ENCODE measurements at places on chromosomes 5 and 9.

DNA sequence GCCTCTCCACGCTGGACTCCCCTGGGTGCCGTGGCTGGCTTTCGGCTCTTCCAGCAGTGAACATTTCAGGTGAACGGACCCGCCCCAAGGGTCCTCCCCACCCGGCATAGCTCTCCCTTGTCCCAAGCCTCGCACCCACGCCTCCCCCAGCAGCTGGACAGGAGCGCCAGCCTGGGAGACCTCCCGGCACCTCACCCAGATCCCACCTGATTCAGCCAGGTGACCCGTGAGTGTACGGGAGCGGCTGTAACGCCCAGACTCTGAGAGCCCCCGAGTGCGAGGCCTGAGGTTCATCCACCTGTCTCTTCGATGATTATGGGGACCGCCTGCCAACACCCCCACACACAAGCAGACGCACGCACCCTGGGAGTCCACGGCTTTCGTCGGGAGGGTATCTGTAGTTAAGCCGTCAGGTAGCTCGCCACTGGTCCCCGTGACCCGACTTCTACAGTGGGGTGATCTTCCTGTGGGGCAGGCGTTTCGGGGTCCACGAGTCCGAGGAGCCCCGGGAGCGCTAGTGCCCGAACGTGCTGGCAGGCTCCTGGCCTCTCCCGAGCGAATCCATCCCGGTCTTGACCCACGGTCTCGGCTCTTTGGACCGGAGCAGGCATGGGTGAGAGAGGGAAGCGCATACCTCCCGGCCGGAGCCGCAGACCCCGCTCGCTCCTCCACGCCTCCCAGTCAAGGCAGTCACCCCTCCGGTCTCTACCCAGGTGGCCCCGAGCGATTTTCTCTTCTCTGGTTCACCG is 14.9 kb downstream of the TRIM7 start:
- no peak for DNase-seq

DNA sequence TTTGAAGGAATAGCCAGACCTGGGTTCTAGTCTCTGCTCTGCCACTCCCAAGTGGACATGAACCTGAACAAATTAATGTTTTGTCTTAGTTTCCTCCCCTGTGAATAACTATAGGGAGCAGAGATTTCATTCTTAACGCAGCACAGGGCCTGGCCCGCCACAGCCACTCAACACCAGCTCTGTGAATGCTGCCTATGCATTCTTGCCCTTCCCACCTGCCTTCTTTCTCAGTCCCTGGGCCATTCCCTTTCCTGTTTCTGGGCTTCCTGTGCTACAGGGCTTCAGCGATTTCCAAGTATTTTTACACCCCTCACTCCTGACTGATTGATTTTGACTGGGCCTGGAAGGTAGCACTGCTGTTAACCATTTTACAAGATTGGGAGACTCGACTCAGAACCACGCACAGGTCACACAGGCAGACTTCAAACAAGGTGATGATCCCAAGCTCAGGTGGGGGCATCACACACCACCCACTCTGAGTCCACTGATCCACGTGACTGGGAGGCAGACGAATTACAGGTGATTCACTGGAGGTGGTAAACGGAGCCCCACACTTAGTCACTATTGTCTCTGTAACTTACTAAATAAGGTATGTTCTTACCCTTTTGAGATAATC is 21.4 kb downstream of the PTPN3 start:
- peak; percentile 82 for DNase-seq

DNA sequence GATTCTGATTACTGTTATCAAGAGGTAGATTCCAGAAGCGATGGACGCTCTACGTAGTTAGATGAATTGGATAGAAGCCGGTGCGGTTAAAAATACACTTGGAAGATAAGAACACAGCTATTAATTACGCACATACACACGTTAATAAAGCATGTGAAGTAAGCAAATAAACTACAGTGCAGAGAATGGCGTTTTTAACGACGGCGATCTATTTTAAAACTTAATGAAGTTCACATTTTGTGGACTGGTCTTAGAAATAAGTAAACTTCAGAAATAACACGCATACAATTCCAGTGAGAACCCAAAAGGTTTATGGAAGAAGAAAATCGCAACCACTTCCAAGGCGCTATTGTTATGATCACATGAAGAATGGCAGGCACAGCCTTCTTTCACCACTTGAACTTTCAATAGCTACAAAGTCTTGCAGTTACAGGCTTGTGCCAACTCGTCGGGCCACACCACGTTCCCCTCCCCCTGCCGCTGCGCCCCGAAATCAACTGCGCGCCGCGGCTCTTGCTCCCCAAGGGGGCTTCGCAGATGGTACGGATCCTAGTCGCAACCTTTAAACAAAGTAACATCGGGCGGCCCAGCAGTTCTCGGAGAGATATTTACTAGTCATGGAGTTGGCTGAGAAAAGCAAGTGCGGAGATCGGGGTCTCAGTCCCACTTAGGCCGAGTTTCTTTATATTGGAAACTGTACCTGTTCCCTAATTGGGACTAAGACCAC is 866 bp upstream of the SEMA6A start:
- peak; percentile 71 for DNase-seq

- no peak for DNase-seq
These were observed 84.8 kb downstream of the MVB12B start for GRCh38 chr9:126411225-126411947.

DNA sequence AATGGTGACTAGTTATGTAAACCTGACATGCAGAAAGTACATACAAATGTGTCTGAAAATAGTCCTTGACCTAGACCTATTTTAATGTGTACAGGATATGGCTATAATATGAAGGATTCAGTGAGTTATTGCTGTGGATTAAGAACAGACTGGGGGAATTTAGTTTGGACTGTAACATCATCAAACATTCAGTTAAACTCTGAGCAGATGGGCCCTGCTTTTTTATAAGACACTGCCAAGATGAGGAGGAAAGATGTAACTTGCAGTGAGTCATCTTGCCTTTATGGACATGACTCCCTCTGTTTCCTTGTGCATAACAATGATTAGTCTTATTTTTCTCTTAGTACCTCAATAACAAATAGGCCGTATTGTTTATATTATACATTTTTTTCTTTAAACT is 12.2 kb downstream of the PPP3R2 start:
- no peak for DNase-seq

GRCh38 chr5:36364473-36364872 is 62.8 kb upstream of the RANBP3L start:
- DNase-seq, result no peak

DNA sequence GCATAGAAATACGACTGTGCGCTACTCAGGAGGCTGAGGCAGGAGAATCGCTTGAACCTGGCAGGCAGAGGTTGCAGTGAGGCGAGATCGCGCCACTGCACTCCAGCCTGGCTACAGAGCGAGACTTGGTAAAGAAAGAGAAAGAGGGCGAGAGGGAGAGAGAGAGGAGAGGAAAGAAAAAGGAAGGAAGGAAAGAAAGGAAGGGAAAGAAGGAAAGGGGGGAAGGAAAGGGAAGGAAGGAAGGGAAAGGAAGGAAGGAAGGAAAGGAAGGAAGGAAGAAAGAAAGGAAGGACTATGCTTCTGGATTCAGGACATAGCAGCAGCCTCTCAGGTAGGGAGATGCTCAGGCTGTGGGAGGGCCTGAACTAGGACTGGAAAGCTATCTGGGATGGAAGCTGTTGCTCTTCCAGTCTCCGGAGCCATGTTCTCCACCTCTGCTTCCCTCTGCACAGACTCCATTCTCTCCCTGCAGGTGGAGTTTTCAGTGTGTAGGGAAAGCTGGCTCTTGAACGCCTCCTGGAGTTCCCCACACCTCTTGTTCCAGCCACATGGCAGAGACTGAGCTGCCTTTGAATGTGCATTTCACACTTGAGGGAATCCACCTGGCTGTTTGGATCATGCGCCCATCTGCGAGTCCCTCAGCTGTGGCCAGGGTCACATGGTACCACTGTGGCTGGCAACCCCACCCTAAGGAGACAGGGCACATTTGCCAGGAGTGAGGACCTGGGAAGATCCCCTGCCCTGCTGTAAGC is 9.1 kb downstream of the SWI5 start:
- DNase-seq, result no peak

DNA sequence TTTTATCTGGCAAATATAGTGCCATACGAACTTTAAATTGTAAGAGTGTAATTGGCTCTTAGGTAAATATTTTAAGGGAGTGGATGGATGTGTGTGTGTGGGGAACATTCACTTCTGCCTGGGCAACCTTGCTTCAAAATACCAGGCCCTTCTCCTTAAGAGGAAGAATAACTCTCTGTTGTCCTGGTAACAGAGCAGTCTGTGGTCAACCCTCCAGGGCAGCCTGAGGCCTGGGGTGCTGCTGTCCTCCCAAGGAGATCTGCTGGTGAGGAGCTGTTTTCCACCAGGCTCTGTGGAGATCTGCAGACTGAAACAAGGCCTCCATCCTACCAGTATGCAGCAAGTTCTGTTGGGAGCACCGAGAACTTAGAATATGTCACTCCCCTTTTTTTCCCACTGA is 325.2 kb downstream of the PSAT1 start:
- DNase-seq, result no peak

DNA sequence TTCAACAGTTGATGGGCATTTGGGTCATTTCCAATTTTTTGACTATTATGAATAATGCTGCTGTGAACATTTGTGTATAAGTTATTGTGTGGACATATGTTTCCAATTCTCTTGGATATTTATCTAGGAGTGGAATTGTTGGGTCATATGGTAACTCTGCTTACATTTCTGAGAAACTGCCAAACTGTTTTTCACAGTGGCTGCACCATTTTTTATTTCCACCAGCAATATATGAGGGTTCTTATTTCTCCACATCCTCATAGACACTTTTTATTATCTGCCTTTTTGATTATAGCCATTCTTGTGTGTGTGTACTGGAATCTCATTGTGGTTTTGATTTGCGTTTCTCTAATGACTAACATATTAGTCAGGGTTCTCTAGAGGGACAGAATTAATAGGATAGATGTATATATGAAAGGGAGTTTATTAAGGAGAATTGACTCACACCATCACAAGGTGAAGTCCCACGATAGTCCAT is 14.7 kb upstream of the MED27 start:
- DNase-seq, result no peak

- peak; percentile 69 for DNase-seq
These were observed 51.5 kb downstream of the CEP120 start for GRCh38 chr5:123371575-123372179.

DNA sequence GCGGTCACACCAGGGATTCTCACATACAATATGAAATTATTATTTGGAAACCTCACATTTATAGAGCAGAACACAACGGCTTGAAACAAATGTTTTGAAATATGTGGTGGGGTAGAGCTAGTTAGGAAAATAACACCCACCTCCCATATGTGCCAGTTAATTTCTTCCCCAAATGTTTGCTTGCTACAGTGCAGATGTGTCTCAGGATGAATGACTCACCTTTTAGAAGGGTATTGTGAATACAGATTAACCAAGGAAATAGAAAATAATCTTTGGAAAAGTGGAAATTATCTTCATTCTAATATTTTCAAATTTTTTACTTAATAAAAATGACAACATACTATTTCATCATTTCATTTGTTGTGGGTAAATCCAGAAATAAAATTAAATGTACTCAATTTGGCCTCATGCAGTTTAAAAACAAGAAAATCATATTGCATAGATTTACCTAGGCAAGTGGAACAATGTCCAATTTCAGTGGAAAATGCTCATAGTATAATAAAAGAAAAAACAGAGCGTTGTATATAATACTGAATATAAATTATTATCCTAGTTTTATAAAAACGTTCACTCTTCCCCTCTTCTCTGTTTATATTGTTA is 39.3 kb upstream of the RICTOR start:
- DNase-seq, result no peak

DNA sequence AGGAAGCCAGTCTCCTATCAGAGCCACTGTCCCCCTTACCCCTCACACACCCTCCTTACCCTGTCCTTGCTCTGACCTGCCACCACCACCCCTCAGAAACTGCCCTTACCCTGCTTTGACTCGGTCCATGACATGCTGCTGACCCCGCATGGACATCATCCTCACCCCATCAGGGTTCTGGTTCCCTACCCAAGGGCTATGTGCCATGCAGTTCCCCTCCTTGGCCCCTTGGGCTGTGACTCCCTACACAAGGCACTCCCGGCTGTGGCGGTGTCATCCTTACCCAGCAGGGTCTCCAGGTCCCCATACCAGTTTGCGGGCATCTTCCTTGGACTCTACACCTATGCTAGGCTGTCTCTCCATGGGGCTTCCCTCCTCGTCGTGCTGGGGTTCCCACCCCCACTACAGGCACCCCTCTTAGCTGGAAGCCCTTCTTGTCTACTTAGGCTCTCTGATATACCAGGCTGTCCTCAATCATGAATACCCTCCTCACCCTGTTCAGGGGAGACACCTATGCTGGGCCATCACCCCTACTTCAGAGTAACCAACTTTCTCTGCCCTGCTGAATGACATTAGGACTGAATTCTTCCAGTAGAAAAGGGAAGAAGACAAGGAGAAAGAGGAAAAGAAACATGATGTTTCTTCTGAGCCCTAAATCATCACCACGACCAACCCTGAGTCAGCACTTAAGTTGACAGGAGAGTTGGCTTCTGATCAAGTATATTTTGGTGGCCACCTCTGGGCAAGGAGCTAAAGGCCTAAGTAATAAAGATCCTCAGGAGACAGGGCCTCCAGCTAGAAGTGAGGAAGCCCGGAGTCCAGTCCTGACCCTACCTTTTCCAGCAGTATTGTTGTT is 115.2 kb downstream of the GCNT1 start:
- no peak for DNase-seq

DNA sequence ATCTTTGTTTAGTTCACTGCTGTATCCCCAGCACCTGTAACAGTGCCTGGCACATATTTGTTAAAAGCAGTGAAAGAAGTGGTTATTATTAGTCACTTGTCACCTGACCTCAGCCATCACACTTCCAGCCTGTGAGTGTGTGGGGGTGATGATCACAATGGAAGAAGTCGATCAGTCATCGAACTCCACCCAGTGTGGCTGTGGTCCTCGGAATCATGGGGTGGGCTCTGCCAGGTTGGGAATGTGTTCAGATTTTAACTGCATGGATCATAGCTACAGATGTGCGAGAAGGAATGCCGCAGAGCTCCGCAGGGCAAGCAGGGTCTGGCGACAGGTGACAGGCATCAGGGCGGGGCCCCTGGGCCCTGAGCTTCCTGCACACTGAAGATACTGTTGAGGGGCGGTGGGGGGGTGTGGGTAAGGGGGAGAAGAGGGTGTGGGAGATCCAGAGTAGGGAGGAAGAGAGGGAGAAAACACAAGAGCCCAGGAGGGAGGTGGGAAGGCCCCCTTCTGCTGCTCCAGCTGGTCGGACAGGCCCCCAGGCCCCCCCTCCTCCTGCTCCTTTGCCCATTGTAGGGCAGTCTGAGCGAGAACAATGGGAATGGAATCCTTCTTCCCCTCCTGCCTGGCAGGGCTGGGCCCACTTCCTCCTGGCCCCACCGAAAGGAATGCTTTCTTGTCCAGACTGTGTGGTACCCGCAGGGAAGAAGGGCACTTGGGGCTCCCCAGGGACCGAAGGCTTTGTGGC is 89.6 kb downstream of the SPRY4 start:
- DNase-seq, result no peak

GRCh38 chr9:98256756-98257155 is 1.3 kb upstream of the TBC1D2 start:
- DNase-seq, result peak; percentile 67

- no peak for DNase-seq
These were observed 30.4 kb upstream of the B4GALT1 start for GRCh38 chr9:33197279-33198152.

DNA sequence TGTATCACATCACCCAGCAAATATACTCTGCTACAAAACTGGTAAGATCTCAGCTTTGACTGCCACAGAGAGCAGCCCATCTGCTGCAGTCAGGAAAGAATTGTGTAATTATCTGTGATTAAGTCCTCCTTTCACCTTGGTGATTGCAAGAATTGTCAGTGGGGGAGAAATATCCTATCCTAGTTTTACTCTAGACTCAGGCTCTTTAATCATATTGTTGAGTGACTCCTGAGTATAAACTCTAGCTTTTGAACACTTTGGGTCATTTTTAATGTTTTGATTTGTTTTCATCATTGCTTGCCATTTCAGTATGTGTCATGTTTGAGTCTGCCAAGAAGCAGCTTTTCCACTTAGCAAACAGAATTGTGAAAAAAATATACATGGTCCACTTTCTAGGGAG is 32.1 kb downstream of the VCAN start:
- DNase-seq, result no peak

Data from DMS53 (cell line).